ENCODE measurements at places on chromosomes 6 and 20. TPM values are rescaled to one million over a fixed set of nuclear protein-coding genes. Genes with fewer than 3 reads are reported as not detected.
A peak's percentile ranks its signal among the peaks of the same experiment; 100 is the strongest.

- peak; percentile 47 for DNase-seq
Observed at GRCh38 chr6:340991-341827, 48.9 kb downstream of the DUSP22 start.

- DNase-seq, result no peak
Observed at GRCh38 chr20:3461911-3462677, 8.7 kb upstream of the ATRN start.

- no peak for DNase-seq
Observed at GRCh38 chr6:147936703-147937470, 405.8 kb upstream of the SASH1 start.

Gene DCBLD1
- 2.2 TPM for total RNA-seq

Measured in activated CD8-positive, alpha-beta T cell treated with anti-CD3 and anti-CD28 coated beads for 36 hours (primary cell).